ENCODE measurements at places on chromosomes 5 and 9.
A peak's percentile ranks its signal among the peaks of the same experiment; 100 is the strongest.

- no peak for DNase-seq
Observed at GRCh38 chr5:150036513-150036912, 36.0 kb downstream of the HMGXB3 start.

DNA sequence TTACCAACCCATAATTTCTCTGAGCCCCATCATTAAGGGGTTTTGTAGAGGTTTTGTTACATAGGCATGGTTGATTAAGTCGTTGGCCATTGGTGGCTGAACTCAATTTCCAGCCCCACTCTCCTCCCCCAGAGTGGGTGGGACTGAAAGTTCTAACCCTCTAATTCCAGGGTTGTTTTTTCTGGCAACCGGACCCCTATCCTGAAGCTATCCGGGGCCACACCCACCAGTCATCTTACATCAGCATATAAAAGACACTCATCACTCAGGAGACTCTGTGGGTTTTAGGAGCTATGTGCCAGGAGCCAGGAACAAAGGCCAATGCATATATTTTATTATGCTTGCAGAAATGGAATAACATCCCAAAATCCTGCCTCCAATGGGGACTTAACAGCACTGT is 186.0 kb downstream of the NXNL2 start:
- DNase-seq, result no peak

DNA sequence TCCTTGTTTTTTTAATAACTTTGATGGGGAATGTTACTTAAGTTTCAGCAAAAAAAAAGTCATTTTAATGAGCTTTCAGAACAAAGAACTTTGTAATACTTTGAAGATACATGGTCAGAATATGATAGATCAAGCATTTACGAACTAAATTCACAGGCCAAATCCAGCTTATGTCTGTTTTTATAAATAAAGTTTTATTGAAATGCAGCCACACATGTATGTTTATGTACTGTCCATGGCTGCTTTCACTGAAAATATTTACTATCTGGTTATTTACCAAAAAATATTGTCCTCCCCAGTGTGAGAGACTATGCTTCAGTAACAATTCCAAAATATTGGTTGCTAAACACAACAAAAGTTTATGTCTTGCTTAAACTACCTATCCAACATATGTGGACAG is 366.7 kb downstream of the PIK3R1 start:
- no peak for DNase-seq

- DNase-seq, result no peak
Observed at GRCh38 chr5:2762744-2763532, 11.5 kb upstream of the IRX2 start.

DNA sequence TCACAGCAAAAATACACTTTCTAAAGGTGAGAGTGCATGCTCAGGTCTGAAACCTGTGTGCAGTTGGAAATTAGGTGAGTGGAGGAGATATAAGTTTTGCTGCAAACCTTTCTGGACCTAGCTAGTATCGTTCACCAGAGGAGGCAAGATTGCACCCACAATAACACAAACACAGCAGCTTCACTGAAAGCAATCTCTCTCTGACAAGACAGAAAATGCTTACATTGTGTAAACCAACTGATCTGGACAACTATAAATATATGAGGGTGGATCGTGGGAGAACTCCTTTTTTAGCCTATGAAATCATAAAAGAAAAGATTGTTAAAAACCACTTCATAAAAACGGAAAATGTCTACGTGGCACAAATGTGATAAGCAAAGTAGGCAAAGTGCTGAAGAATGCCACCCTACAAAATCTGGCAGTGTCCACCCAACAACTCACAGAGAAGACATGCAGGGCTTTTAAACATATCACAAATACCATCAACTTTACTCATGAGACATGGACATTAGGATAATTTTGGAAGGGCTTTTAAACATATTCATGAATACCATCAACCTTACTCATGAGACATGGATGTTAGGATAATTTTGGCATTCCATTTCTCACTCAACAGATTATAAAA is 134.3 kb downstream of the CDH18 start:
- peak; percentile 13 for DNase-seq

DNA sequence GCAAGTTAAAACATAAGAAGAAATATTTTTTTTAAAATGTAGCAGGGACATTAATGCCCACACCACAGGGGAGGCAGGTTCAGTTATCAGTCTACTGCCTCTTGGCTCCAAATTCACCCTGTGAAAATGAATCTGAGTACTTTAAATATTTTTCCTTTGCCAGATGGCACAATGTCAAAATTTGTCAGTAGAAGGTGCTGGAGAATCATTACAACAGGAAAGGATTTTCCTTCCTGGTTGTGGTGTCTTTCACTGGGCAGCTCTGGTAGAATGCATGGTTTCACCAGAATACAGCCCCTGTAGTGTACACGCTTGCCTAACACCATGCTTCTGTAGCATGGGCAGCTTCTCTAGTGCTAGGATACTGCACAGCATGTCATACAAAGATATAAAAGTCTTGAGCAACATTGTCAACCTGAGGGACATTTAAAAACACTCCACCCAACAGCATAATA is 9.7 kb upstream of the SREK1 start:
- no peak for DNase-seq

DNA sequence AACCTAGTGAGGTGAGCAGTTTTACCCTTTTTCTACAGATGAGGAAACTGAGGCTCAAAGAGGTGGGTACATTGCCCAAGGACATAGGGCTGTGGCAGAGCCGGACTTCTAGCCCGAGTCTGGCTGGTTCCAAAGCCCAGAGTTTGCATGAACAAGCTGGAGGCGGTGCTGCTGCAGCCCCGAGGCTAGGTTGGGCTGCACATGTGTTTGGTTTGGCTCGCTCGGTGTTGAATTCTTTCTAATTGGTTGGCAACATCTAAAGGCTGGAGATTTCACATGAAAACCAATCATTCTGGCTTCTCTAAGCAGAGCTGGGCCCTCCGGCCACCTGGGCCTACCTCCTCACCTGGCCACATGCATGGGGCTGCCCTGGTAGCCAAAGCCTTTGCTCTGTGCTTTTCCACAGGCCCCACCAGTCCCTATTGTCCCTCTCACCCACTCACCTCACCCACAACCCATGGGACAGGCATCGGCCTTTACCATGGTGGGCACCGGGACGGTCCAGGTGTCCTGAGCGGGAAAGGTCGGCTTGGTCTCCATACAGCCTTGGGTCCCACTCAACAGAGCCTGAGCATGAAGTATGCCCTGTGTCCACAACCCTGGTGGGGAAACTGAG is 262.3 kb downstream of the NSG2 start:
- DNase-seq, result no peak

- DNase-seq, result no peak
Observed at GRCh38 chr5:177514541-177514940, 2.2 kb downstream of the DDX41 start.

- no peak for DNase-seq
Observed at GRCh38 chr5:112063191-112063590, 306.2 kb upstream of the NREP start.

- no peak for DNase-seq
Observed at GRCh38 chr9:133679466-133680061, 43.4 kb downstream of the DBH start.

- DNase-seq, result no peak
Observed at GRCh38 chr5:94908889-94909480, 290.5 kb downstream of the SLF1 start.

DNA sequence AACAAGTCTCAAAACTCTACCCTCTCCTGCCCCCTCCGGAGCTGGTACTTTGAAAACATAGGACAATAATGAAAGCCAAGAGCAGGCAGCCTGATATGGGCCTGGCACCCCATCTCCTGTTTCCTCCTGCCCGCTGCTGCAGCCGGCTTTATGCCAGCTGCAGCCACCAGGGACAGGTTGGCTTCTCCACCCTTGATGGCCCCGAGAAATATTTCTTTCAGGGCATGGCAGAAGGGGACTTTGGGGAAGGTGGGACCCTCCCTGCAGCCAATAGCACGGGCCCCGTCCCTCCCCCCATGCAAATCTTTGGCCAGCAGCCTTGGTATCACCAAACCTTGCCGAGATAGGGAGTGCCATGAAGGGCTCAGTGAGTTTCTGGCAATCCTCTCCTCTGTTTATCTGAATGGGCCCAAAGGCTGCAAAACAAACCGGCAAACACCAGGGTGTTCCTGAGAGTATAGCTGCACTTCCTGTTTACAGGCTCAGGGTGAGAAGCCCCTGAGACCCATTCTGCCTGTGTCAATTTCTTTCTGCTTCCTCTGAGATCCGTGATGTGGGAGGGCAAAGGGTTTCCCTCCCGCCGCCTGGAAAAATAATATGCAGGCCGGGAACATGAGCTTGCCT is 73.4 kb upstream of the BOD1 start:
- no peak for DNase-seq

GRCh38 chr9:91043811-91044175 is 242.2 kb downstream of the SYK start:
- no peak for DNase-seq

- DNase-seq, result no peak
Observed at GRCh38 chr9:126421567-126422428, 95.2 kb downstream of the MVB12B start.

DNA sequence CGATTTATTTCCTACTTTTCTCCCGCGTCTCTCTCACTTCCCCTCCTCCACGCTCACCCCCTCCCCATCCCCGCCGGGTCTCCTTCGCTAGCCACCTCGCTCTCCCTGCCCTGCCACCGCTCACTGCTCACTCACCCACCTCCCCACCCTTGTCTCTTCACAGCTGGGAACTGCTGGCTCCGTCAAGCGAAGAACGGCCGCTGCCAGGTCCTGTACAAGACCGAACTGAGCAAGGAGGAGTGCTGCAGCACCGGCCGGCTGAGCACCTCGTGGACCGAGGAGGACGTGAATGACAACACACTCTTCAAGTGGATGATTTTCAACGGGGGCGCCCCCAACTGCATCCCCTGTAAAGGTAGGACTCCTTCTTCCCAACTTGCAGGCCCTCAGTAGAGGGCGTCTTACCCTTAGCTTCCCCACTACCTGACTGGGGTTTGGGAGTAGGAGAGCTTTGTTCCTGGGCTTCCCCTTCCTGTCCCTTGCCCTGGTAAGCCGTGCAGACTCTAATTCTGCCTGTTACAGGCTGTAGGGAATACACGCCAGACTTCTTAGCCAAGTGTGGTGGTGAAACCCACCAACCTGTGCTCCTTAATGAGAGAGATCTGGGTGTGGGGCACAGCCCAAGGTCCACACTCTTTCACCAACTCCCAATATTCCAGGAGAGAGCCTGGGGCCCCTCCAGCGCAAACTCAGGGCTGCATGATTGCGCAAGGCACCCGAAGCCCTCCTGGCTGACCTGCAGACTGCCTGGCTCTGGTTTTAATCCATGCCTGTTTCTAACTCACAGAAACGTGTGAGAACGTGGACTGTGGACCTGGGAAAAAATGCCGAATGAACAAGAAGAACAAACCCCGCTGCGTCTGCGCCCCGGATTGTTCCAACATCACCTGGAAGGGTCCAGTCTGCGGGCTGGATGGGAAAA is 2.5 kb downstream of the FST start:
- DNase-seq, result no peak

- DNase-seq, result no peak
Observed at GRCh38 chr5:179620293-179620692, 3.2 kb downstream of the HNRNPH1 start.

GRCh38 chr9:14706530-14707140 is 13.4 kb upstream of the ZDHHC21 start:
- no peak for DNase-seq

- no peak for DNase-seq
Observed at GRCh38 chr5:17434982-17435381, 63.0 kb upstream of the TAF11L2 start.

DNA sequence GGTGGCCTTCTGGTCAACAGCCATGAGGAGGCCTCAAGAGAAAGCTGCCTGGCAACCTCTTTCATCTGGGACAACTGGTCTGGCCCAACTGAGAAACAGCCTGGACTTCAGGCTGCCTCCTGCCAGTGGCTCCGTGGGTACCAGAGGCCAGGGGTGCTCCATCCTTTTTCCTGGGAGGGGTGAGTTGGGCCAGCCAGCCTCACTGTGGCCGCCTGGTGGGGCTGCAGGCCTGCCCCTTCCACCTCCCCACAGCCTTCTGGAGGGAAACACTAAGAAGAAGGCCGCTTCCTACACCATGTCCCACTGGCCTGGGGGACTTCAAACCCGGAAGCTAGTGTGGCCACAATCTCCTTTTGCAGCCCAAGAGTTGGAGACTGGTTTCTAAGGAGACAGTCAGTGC is 13.8 kb upstream of the NKD2 start:
- no peak for DNase-seq

DNA sequence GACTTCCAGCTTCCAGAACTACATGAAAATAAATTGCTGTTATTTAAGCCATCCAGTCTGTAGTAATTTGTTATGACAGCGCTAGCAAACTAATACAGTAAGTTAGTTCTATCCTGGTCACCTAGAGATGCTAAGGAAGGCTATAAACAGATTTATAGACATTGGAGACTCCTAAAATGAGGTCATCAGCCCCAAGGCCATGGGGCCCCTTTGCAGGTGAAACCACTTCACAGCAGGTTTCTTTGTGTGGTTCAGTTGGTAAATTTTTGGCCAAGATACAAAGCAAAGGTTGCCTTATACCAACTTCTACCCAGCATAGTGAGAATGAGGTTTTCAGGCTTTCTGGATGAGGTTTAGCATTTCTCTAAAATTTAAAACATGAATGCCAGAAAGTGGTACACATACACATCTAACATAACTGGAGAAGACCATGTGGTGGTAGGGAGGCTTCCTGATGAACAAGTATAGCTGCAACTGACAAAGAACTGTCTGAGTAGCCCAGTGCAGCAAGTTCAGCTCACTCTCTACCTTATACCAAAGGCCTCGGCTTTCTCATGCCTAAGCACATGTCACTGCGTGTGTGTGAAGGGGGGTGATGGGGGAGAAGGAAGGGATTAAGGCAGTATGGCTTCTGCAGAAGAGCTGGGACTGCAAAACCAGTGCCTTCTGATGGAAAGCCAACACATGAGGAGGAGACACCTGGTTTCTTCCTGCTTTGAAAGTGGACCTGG is 264.6 kb upstream of the TAS2R1 start:
- DNase-seq, result no peak

DNA sequence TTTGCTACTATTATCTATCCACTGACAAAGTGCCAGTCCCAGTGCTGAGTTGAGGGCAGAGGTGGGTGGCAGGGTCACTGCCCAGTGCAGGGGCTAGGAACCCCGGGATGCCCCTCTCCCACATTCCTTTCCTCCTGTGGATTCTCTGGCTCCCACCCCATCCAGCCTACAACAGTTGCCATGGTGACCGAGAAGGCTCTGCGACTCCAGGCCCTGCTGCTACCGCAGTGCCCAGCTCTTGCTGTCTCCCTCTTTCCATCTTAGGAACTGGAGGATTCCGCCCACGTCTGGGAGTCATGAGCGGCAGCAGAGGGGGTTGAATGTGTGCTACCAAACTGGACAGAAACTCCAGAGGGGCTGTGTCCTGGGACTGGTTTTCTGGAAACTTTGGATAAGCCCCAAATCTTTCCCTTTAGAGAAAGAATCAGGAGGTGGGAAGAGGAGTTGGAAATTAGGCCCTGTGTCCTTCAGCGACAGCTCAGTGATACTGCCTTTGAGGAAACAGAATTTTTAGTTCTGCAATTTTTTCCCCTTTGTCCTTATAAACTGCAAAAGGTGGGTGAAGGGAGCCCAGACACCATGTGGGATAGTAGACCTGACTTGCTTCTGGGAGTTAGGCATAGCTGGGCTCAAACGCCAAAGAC is 20.7 kb upstream of the C5orf47 start:
- DNase-seq, result no peak

All from anterior cingulate cortex (tissue), 58 donors.